NCI-H524 (cell line): ENCODE measurements at places on chromosomes 3 and 15.

- no peak for DNase-seq
Observed at GRCh38 chr3:158830391-158830790, 28.5 kb downstream of the MFSD1 start.

GRCh38 chr15:76904461-76905012 lies 603 bp downstream of the SCAPER start:
- peak; percentile 62 for DNase-seq

GRCh38 chr15:59447367-59447766 lies 9.4 kb downstream of the FAM81A start:
- no peak for DNase-seq

DNA sequence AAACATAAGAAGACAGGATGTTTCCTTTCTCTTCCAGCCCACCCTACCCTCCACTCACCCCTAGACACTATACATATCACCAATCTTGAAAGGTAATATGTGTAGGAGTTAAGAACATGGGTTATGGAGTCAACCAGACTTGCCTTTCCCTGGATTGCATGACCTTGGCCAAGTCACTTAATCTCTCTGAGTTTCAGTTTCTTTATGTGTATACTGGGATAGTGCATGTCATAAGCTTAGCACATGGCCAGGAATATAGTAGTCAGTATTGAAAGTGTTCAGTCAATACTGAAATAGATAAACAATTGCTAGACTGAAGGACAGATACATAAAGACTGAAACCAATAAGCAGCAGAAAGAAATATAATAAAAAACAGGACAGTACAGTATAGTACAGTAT lies 283.2 kb upstream of the STT3B start:
- no peak for DNase-seq

GRCh38 chr15:96322536-96323318 lies 7.8 kb upstream of the NR2F2 start:
- DNase-seq: no peak

DNA sequence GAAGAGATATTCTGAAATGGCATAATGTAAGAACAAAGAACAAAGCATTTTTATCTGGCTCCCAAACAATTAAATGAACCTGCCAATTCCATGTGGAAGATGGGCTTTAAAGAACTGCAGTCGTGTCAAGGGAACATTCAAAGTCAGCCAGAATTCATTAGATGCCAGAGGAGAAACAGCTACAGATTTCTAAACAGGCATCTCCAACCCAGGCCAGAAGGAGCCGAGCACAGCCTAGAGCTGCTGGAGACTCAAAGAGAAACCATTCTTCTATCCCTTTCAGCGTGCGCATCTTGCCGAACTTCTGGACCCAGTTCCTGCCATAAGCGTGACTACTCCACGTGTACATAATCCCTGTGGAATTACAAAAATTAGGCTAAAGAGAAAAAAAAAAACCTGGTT lies 60.4 kb downstream of the MB21D2 start:
- no peak for DNase-seq

DNA sequence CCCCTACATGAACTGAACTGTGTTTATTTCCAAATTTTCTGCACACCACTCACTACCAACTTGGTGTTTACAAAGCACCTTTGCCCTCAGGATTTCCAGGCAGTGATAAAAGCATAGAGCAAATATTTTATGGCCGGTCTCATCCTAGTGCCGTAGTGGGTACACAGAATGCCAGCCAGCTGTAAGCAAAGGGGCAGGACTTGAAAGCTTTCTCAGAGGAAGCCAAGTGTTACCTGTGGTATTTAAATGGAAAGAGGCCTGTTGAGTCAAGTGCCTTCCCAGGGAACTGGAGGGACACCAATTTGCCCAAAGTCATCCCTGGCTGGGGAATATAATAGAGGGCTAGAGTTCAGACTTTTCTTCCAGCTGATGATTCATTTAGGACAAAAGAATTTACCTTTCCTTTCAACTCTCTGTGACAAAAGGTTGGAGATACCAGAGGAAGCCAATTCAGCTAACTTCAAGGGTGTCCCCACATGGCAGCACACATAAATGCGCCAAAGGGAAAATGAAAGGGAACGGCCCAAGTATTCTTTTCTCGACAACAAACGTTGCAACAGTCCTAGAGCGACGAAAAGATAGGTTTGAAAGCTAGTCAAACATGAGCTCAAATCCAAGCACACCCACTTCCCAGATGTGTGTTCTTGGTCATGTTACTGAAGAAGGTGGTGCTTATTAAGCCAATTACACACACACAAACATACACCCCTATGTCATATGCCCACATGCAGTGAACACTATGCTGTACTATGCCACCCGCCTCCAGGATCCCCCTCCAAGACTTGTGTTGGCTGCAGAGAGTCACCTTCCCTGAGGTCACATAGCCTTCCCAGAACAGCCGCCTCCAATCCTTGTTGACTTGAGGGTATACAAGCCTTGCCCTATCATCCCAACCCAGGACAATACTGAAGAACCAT lies 27.7 kb downstream of the MAGI1 start:
- DNase-seq: no peak

DNA sequence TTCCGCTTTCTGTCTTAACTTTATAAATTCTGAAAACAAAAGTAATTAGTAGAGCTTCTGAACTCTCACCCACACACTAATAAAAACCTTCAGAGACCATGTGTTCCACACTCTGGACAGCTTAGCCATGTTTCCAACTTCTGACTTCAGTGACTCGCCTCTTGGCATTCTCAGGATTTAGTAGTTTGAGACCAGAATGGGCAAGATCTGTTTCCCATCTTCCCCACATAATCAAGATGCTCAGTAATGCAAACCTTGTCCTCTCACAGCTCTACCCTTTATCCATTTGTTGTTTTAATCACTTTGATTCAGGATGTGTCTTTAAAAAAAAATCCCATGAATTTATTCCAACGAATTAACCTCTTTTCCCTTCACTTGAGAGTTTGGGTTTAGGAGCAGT lies 166.6 kb upstream of the SLC24A5 start:
- no peak for DNase-seq
